ENCODE measurements at places on chromosomes 16 and 17.

DNA sequence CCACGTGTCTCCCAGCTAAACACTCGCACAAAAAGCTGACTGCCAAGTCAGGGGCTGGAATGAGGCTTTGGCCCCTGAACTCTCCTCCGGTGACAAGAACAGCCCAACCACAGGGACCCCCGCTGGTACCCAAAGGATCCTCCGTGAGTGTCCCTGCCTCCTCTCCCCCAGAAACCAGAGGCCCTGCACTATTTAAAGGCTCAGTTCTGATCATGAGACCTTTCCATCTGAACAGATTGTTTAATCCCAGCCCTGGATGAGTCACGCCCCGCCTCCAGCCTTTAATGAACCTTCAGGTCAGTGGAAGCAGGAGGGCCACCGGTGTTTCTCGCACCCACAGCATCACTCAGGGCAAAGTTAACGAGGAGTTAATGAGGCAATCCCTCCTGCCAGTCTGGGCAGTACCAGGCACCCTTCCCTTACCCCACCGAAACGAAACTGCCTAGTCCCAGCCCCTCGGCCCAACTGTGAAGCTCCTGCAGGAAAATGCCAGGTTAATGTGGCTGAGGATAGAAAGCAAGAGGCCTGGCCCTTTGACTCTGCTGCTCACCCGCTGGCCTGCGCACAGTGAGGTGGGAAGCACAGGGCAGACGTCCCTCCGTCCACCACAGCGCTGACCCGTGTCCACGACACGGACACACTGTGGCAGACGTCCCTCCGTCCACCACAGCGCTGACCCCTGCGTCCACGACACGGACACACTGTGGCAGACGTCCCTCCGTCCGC lies 32.4 kb downstream of the TIMM22 start:
- no peak for DNase-seq

DNA sequence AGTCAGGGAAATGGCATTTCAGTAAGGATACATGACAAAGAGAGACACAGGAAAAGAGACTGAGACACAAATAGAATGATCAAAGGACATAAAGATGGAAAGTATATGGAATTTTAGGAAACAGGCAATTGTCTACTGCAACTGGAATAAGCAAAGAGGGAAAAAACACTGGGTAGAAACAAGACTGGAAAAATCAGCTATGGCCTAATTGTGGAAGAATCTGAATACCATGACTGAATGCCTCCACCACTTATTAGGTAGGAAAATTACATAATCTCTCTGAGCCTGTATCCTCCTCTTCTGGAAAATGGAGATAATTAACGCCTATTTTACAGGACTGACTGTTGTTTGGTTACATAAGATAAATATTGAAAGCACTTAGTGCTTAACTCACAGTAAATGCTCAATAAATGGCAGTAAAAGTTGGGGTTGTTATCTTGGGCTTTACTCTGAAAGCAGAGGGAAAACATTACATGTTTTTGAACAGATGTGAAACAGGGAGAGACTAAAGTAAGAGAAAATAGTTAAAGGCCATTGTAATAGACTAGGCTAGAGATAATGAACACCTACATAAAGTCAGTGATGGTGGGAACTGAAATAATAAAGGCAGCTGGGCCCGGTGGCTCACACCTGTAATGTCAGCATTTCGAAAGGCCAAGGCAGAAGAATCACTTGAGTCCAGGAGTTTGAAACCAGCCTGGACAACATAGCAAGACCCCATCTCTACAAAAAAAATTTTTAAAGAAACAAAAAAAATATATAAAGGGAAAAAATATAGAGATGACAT lies 63.5 kb upstream of the C17orf78 start:
- no peak for DNase-seq

DNA sequence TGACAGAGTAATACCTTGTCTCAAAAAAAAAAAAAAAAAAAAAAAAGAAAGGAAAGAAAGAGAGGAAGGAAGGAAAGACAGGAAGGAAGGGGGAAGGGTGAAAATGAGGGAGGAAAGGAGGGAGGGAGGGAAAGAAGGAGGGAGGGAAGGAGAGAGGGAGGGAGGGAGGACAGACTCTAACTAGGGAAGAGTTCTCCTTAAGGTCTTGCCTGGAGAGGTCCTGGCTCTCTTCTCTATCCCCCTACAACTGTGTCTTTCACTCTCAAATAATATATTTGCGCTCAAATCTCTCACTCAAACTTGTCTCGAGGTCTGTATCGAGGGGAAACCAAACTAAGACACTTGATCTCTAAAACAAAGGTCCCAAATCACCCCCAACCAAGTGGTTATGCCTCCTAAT lies 35.6 kb downstream of the WDR59 start:
- DNase-seq: no peak

DNA sequence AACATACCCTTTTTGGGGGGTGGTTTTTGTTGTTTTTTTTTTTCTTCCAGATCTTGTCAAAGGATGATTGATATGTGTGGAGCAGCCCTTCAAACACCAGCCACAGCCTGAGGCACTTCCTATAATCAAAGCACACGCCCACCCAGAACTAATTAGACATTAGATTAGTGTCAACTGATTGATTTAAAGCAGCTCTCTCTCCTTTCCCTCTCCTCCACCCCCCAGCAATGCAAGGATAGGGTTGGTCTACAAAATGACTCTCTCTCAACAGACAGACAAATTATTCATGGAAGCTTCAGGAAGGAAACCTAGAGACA lies 250.3 kb upstream of the SOX9 start:
- no peak for DNase-seq

DNA sequence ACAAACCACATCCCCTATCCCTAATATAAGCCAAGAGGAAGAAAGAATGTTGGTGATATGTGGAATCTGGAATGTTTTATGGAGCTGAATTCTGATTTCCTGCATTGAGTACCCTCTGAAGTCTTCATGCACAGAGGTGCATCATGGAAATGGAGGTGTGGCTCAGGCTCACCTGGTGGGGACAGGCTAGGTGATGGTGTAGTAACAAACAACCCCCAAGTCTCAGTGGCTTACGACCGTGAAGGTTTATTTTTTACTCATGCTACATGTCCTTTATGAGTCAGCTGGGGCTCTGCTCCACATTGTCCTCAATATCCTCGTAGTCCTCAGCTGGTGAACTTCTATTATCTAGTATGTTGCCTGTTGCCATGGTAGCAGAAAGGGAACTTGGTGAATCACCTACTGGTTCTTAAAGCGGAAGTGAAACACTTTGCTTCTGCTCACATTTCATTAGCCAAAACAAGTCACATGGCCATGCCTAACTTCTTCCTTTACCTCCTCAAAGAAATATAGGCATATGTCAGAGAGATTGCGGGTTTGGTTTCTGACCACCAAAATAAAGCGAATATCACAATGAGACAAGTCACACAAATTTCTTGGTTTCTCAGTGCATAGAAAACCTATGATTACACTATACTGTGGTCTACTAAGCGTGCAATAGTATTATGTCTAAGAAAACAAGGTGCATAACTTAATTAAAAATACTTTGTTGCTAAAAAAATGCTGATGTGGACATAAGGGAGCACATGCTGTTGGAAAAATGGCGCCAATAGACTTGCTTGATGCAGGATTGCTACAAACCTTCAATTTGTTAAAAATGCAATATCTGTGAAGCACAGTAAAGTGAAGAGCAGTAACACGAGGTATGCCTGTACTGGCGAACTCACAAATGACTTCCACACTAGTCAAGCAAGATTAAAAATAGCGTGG lies at the start of gene PMFBP1:
PMFBP1 (minus strand) TSS at position 51 of the 930 bp plus-strand sequence. CDS start 947 bp downstream, outside the sequence.
- DNase-seq: no peak

- no peak for DNase-seq
These were observed 51.7 kb downstream of the NLK start for GRCh38 chr17:28093999-28094716.

DNA sequence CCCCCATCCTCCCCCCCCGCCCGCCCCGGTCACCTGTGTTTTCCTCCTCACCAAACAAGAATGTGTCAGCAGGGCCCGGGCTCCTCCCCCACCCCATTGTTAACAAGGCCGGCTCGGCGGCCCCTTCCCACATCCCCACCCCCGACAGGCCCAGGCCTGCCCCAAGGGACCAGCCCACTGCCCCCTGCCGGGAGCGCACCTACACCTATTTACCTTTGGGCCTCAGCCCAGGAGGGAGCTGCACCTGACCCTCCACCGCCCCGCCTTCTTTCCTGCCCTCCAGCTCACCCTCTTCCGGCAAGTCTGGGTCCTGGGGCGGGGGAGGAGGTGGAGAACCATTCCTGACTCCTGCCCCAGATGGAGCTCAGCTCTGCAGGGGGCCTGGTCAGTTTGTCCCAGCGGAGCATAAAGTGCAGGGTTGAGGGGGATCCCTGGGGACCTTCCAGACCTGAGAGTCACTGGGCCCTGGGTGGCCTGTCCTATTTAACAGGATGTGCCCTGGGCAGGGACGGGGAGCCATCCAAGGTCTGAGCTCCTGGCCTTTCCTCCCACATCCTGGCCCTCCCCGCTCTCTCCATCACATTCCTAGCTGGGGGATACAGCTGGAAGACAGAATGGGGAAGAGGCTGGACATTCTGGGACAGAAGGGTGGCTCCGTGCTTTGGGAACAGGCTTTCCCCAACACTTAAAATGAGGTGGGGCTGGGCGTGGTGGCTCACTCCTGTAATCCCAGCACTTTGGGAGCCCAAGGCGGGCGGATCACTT lies 8.3 kb downstream of the FOXJ1 start:
- no peak for DNase-seq

GRCh38 chr16:71384073-71384724 lies 25.7 kb downstream of the CALB2 start:
- no peak for DNase-seq

DNA sequence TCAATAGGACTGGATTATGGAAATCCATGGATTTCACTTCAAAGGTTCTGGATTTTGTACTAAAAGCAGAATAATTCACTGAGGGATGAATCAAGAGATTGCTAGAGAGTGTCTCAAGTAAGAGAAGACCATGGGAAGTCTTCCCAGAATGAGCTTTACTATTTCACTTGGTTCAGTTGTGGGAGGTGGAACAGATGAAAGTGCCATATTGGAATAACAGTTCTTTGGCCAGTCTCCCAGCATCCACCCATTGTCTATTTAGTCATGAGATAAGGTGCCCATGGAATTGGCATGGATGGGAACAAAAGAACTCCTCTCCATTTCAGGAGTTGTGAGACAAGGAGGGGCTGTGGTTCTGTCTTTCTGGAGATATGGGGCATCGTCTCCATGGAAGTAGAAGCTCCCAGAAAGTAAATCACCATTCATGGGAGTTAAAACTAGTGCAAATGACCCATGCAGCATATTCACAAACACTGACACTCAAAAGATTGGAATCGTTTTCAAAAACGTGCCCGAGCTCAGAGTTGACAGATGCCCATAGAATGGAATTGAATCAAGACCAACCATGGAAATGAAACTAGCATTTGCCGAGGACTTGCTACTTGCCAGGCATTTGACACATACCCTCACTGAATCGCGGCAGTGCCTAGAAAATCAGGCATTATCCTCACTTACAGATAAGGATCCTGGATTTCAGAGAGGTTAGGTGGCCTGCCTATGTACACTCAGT lies 36.2 kb upstream of the CLEC3A start:
- DNase-seq: no peak

DNA sequence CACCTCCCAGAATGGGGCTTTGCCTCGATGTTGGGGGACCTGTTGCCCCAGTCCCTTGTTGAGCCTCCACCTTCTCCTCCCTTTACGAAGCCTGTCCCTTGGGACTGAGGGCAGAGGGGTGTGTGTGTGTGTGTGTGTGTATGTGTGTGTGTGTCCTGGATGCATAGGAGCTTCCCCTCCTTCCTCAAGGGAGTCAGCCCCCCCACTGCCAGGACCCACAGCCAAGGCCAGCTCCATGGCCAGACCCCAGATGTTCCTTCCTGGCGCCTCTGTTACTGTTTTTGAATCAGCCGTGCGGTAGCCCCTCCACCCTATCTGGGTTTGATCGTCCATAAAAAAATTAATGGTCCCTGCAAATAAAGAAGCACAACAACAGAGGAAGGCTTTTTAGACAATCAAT lies 17.7 kb upstream of the DOK4 start:
- no peak for DNase-seq

DNA sequence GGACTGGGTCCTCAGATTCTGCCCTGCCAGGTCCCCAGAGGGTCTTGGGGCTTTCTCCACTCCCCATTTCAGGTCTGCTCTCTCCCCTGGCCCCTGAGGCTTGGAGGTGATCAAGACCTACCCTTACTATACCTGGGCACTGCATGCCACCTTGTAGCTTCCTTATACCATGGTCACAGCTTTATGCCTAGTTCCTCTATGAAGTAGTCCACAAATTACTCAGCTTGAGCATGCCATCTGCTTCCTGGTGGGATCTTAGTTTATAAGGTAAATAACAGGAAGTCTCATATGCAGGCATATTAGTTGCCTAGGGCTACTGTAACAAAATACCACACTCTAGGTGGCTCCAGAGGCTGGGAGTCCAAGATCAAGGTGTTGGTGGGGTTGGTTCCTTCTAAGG lies 11.0 kb upstream of the PMFBP1 start:
- no peak for DNase-seq

GRCh38 chr17:11216976-11217375 lies 24.0 kb upstream of the SHISA6 start:
- no peak for DNase-seq

DNA sequence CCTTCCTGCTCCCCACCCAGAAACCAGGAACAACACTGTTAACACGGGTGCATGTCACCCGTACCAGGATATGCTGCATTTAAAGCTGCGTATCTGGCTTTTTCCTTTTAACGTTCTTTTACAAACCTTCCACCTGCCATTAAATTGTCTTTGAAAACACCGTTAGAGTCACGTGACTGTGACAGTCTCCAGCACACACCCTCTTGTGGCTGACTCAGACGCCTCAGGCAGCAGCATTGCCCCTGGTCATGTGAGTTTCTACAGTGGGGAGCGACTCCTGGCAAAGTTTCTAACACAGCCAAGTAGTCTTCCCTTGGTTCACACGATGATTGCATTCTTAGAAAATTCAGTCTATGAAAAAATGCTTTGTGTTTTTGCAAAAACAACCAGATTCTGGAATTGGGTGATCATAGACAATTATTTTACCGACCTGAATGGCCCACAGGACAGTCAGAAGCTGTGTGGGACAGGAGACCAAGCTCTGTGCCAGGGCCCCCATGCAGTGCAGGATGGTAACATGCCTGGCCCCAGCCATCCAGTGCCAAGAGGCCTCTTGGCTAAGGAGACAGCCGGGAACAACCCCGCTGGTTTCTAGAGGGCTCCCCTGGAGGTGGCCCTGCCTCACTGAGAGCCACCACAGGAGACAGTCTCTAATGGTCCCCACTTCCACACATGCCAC lies 199.1 kb downstream of the KATNIP start:
- no peak for DNase-seq

GRCh38 chr17:21078016-21078780 lies 35.4 kb upstream of the USP22 start:
- no peak for DNase-seq

- DNase-seq: no peak
These were observed 16.3 kb upstream of the MAP3K14 start for GRCh38 chr17:45332989-45333701.
